ENCODE measurements at places on chromosomes 2 and 18.

GRCh38 chr18:8003878-8004675, 437.0 kb downstream of the PTPRM start:
- DNase-seq: no peak
- no peak overlapping the region for H3K27ac ChIP-seq
- H3K36me3 ChIP-seq: no peaks in the 10 kb centered on the region
- H3K4me1 ChIP-seq: no peaks in the 10 kb centered on the region
- H3K4me3 ChIP-seq: no peak overlapping the region
- no peaks in the 10 kb centered on the region for H3K27me3 ChIP-seq

DNA sequence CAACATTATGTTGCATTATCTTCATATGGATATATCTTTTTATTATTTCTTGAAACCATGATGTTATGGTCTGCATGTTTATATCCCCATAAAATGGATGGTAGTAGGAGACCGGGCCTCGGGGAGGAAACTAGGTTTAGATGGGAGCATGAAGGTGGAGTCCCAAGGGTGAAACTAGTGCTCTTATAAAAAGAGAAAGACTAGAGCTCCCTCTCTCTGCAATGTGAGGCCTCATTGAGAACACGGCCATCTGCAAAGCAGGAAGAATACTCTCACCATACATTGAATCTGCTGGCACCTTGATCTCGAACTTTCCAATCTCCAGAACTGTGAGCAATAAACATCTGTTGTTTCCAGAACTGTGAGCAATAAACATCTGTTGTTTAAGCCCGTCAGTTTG, 64.0 kb downstream of the NXPH2 start:
- H3K36me3 ChIP-seq: no peaks in the 10 kb centered on the region
- H3K27me3 ChIP-seq: peaks cover 4% of the 10 kb centered on the region
- no peak for DNase-seq
- H3K27ac ChIP-seq: no peak overlapping the region
- no peak overlapping the region for H3K4me3 ChIP-seq

GRCh38 chr18:13470516-13471197, 252.1 kb downstream of the LDLRAD4 start:
- H3K4me1 ChIP-seq: peaks cover 55% of the 10 kb centered on the region
- H3K4me3 ChIP-seq: no peak overlapping the region
- peaks cover 55% of the 10 kb centered on the region for H3K36me3 ChIP-seq
- no peaks in the 10 kb centered on the region for H3K27me3 ChIP-seq
- no peak for DNase-seq

GRCh38 chr2:188380280-188380679, 88.6 kb downstream of the GULP1 start:
- no peak overlapping the region for H3K4me3 ChIP-seq
- H3K27ac ChIP-seq: no peak overlapping the region
- H3K27me3 ChIP-seq: no peaks in the 10 kb centered on the region
- no peak for DNase-seq
- no peaks in the 10 kb centered on the region for H3K4me1 ChIP-seq

DNA sequence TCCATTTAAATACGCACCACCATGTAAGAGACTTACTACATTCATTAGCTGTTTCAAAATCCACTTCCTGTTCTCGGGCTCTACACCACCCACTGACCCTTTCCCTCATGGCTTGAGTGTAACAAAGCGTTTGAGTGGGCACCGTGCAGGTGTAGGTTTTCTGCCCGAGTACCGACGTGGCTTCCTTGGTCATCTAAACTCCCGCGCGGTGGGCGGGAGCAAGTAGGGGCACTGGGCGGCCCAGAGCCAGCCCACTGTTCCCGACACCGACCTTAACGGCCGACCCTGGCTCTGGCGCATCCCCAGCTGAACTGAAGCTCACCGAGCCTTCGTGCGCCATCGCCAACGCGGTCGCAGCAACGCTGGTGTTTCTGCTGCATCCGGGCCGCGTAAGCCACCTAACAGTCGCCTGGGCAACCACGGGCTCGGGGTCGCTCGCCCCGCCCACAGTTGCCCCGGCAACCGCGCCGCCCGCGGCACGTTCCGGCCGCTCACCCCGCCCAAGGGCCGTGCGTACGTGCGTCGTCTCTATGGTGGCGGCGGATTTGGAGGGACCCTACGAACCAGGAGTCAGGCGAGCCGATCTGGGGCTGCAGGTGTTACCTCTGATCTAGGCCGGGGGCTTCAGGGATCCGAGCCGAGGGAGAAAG, at the start of the genes C2orf81 and WDR54:
Gene C2orf81 (minus strand): TSS at position 399 of the 650 bp plus-strand sequence. CDS start 59 bp downstream, at position 340.
Gene WDR54 (plus strand): TSS at position 510 of the 650 bp plus-strand sequence. CDS start 424 bp downstream, outside the sequence.
- H3K4me3 ChIP-seq: peak within 1 kb of the TSS; percentile 97
- peak within 1 kb of the TSS; percentile 97 for H3K27ac ChIP-seq
- H3K36me3 ChIP-seq: peaks cover 20% of the 10 kb centered on the region
- H3K4me1 ChIP-seq: peaks cover 18% of the 10 kb centered on the region

- no peak overlapping the region for H3K4me3 ChIP-seq
- no peak overlapping the region for H3K27ac ChIP-seq
- H3K36me3 ChIP-seq: no peaks in the 10 kb centered on the region
- no peak for DNase-seq
Observed at GRCh38 chr2:39663187-39663930, 2.4 kb upstream of the TMEM178A start.

DNA sequence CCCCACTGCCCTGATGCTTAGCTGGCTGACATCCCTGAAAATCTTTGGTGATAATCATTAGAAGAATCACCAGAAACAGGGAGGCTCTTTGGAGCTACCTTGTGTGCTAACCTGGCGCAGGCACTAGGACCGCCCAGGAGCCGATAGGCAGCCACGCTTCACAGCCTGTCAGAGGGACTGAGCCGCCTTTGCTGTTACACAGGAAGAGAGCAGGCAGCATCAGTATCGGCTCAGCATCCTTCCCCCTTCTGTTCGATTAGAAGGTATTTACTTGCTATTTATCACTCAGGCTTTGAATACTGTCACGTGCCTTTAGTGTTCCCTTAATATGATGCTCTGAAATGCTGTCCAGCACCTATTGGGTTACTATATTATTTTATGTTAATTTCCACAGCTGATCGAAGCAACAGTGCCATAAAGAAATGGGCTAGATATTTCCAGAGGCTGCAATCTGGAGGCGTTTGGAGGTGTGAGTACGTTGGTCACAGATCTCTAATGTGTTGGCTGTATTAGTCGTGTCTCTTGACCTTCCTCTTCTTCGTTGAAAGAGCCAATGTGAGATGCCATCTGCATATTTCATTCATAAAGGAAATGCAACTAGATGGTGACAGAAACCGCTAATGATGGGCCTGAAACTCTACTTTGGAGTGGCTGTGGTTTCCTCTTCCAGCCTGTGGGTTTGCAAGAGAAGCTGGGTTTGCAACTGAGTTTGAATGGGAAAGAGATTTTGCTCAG, 110.4 kb upstream of the RAB27B start:
- peak overlapping the region; percentile 54 for H3K4me3 ChIP-seq
- DNase-seq: peak; percentile 65
- no peaks in the 10 kb centered on the region for H3K36me3 ChIP-seq
- peaks cover 17% of the 10 kb centered on the region for H3K27me3 ChIP-seq
- H3K4me1 ChIP-seq: peaks cover 20% of the 10 kb centered on the region

DNA sequence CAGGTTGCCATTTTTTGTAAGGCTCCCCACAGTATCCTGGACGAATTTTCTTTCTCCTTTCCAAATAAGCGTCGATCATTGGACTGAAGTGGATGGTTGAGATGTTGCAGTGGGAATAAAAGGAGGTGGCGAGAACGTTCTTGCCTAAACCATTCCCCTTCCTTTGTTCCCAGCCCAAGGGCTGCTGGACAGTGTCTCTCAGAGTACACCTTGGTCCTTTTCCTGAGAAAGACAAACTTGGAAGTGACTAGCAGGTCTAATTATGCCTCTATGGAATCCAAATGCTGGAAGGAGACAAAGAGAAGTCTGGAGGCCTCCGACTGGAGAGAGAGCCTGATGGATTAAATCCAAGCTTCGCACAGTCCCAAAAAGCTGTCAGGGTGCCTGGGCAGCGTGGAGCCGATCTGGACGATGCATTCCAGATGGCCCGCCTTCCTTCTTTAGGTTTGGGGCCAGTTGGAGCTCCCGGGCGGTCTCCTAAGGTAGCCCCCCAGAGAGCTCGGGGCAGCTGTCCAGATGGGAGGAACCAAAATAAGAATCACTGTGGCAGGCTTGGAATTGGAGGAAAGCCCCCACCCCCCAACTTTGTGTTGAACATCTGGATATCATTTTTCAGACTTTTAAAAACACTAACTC, 186.8 kb downstream of the TMEM247 start:
- H3K27ac ChIP-seq: no peak overlapping the region
- H3K36me3 ChIP-seq: no peaks in the 10 kb centered on the region
- H3K27me3 ChIP-seq: peaks cover 11% of the 10 kb centered on the region

DNA sequence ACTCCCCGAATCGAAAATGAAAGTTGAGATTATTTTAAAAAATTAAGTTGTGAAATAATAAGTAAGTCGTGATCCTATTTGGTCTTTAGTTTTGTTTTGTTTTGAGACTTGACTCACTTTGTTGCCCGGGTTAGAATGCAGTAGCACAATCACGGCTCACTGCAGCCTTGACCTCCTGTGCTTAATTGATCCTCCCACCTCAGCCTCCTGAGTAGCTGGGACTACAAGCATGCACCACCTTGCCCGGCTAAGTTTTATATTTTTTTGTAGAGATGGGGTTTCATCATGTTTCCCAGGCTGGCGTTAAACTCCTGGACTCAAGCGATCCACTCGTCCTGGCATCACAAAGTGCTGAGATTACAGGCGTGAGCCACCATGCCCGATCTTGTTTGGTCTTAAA, 326.2 kb downstream of the MYCN start:
- no peaks in the 10 kb centered on the region for H3K27me3 ChIP-seq
- H3K4me1 ChIP-seq: no peaks in the 10 kb centered on the region
- no peak for DNase-seq

DNA sequence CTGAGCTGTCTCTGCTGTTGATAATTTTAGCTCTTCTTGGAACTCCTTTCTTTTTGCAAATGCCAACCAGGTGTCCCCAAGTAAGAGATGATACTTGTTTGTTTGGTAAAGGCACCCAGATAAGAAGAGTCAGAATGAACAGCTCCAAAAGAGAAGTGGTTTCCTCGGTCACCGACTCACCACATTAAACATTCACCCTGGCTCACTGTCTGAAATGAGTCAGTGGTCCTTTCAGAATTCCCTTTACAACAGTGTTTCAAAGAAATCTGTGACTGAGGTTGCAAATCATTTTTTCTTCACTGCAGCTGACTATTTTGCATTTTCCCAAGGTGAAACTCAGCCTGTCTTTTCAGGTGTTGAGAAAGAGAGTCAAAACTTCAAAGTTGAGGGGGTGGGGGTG, 16.2 kb upstream of the CXCR4 start:
- H3K27me3 ChIP-seq: peaks cover 9% of the 10 kb centered on the region
- H3K4me1 ChIP-seq: peaks cover 96% of the 10 kb centered on the region
- H3K36me3 ChIP-seq: no peaks in the 10 kb centered on the region
- peak overlapping the region; percentile 84 for H3K27ac ChIP-seq

DNA sequence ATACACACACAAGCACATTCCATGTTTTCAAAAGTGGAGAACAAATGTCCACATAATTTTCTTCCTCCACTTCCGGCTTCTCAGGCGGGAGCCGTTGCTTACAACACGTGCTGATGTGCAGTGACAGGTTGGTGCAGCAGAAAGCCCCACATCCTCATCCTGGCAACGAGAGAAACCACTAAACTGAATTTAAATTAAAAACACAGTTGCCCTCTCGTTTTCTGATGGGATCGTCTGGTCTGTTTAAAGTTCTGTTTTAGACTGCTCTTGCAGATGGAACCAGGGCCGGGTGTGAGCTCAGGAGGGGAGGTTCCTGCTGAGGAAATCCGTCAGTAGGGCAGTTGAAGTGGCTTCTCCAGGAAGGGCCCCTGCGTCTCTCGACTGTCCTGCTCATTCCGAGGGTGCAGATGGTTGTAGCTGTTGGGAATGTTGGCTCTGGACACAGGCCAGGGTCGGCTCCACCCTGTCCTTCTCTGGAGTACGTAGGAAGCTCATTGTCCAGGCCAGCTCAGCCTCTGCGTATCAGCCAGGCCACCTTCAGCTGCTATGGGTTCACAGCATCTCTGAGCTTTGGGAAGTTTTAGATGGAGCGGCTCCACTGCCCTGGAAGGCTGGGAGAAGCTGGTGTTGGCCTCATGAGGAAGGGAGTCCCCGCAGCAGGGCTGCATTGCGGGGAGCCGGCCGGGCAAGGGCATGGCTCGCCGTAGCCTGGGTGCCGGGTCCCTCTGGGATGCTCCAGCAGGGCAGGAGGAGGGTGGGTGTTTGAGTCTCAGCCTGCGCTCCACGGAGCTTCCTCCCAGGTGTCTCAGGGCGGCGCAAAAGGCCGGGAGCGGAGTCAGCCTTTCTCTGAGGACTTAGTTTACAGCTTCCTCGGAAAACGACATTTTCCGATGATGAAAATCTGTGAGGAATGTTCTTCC, 58.3 kb downstream of the NFATC1 start:
- H3K27me3 ChIP-seq: no peaks in the 10 kb centered on the region
- DNase-seq: no peak
- peaks cover 35% of the 10 kb centered on the region for H3K36me3 ChIP-seq
- H3K27ac ChIP-seq: no peak overlapping the region
- no peak overlapping the region for H3K4me3 ChIP-seq

GRCh38 chr2:180652794-180653193, 327.6 kb upstream of the UBE2E3 start:
- DNase-seq: no peak
- H3K27me3 ChIP-seq: peaks cover 2% of the 10 kb centered on the region
- no peaks in the 10 kb centered on the region for H3K4me1 ChIP-seq
- no peak overlapping the region for H3K27ac ChIP-seq
- H3K4me3 ChIP-seq: no peak overlapping the region

DNA sequence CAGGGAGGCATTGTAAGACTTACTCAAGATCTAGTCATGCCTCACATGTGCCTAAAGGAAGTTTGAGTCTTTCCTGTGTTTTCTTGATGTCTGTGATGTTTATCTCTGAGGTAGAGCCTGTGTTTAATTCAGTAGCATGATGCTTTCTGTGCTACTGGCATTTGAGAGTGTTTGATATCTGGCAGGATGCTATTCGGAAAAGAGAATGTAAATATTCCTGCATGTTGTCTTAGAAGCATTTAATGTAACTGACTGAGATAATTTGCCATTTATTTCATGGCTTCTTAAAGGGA, 58.8 kb downstream of the GREB1L start:
- no peak overlapping the region for H3K27ac ChIP-seq
- no peak overlapping the region for H3K4me3 ChIP-seq
- DNase-seq: no peak
- H3K4me1 ChIP-seq: no peaks in the 10 kb centered on the region
- peaks cover 15% of the 10 kb centered on the region for H3K27me3 ChIP-seq

DNA sequence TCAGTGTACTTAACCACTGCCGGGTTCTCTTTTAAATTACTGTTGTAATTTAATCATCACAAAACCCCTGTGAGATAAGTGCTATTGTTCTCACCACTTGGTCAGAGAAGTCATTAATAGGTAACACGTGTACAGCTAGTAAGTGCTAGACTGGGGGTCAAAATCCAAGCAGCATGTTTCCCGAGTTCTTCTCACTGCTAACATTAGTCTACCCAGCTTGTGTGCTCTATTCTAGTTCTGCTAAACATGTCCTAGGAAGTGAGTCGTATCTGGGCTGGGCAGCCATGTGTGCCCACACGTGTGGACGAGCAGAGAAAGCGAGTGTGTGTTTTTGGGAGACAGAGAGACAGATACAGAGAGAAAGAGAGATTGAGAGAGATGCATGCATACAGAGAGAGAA, 94.1 kb downstream of the BIN1 start:
- DNase-seq: no peak
- H3K27me3 ChIP-seq: peaks cover 24% of the 10 kb centered on the region
- H3K36me3 ChIP-seq: no peaks in the 10 kb centered on the region
- H3K4me1 ChIP-seq: no peaks in the 10 kb centered on the region
